ENCODE measurements at places on chromosomes 4 and X.

GRCh38 chr4:97900229-97900628, 243.0 kb downstream of the STPG2 start:
- no peak for DNase-seq

DNA sequence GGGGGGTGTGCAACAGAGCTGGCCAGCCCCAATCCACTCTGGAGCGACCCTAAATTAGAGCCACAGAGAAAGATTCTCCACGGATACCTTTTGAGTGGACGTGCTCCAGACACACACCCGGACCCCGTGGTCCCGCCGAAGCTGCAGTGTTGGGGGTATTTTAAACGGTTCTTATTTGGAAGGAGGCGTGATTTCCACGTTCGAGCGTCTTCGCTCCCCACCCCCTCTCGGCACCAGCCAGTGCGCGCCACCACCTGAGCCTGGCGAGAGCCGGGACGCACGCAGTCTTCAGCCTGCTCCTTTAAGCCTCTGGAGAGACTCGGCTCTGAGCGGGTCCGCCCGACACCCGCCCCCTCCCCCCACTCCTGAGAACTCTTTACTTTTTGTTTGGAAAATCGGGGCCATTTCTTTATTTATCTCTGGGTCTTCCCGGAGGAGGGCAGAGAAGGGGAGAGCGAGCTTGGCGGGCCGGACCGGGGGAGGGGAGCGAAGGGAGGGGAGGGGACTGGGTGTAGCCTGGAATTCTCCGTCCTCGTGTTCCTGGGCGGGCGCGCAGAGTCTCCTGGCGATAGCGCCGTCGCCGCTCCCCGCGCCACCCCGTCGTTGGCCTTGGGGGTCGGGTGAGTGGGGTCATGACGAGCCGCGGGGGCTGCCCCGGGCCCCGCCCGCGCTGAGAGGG, 668 bp upstream of the PTCHD1 start:
- DNase-seq = no peak

GRCh38 chrX:24396236-24396930, 35.9 kb downstream of the SUPT20HL1 start:
- peak; percentile 16 for DNase-seq

- DNase-seq = peak; percentile 72
These were observed 69.7 kb downstream of the KLHL8 start for GRCh38 chr4:87150498-87151261.

- no peak for DNase-seq
These were observed 643.9 kb downstream of the TRIML1 start for GRCh38 chr4:188783175-188783574.

Measured in SHP77 (cell line).